Stimulated activated CD8-positive, alpha-beta memory T cell treated with anti-CD3 and anti-CD28 coated beads, Interleukin-4, amount 100 ng/mL, for 1 hour (primary cell): ENCODE measurements at places on chromosomes 4 and X.

- no peak for DNase-seq
Measured at GRCh38 chr4:24473309-24473721, 111.0 kb downstream of the DHX15 start.

- no peak for DNase-seq
Measured at GRCh38 chr4:7344636-7345155, 90.0 kb downstream of the PSAPL1 start.

GRCh38 chrX:69538321-69538876 lies 34.3 kb downstream of the NALF2 start:
- peak; percentile 58 for DNase-seq

DNA sequence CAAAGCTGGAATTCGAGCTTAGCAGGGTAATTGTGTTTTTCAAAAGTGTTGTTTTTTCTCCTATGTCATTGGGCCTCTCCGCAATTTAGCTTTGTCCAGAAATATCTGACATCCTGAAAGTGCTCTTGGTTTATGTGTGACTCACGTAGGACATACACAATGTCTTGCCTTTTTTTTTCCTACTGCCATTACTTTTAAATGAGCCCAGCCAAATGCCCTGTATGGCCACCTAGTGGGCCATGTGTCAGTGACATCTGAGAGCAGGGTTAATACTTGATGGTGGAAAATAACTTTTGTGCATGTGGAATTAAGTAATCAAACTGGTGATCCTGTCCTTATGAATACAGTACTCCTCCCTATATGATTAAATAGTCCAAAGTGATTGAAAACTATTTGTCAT lies 1411.1 kb upstream of the TENM3 start:
- no peak for DNase-seq

DNA sequence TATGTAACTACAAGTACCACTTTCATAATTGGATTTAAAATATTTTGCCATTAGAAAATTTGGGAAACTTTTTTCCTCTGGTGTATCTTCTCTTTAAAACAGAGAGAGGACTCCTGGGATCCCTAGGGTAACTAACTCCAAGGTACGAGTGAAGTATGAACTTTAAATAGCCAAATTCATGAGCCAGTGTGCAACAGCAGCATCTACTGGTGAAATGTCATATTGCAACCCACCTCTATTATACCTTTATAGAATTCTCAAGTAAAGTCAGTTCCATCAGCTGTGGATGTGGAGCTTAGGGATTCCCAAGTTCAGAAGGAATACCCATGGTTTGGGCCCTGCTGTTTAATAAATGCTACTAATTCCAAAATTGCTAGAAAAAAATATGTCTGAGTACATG lies 282.7 kb upstream of the TAPT1 start:
- DNase-seq: no peak

DNA sequence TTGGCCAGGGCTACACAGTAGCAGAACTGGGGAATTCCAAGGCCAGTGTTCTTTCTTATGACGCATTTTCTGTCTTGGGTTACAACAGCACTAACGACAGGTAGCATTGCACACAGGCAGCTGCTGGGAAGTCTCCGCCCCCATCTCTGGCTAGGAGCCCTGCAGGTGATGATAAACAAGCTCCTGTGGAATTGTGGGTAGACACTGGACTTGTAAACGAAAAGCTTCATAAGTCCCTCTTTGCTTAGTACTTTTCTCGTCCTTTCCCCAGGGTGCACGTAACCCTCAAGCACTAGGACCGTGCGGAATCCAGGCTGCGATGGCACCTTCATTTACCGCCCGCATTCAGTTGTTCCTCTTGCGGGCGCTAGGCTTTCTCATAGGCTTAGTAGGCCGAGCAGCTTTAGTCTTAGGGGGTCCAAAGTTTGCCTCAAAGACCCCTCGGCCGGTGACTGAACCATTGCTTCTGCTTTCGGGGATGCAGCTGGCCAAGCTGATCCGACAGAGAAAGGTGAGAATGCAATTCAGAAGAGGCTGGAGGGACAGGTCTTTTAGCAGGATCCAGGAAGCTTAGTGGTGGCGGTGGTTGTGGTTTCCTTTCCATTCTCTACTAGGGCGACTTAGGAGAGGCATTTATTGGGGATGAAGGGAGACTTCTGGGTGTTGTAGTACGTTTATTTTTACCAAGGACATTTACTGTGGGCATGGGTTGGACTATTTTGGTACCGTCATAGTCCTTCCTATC lies at the start of gene FAAH2:
FAAH2 (plus strand) TSS at position 200 of the 745 bp plus-strand sequence; CDS start at position 320, 120 bp downstream.
- DNase-seq: no peak

- DNase-seq: no peak
Measured at GRCh38 chrX:20066968-20067708, 49.6 kb downstream of the MAP7D2 start.

DNA sequence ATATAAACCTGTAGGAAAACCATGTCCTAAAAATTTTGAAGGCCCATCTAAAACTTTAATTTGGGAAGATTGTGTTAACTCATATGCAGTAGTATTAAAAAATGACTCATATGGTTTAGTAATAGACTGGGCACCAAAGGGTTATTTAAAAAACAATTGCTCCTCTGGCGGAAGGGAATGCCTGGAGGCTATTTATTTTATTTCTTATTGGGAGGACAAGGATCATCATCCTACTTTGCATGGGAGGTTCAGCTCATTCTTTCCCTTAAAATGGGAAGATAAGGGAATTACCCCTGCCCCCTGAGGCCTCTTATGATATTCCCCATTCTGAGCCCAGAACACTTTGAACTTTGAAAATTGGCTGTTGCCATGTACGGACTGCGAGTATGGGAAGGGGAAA lies 29.7 kb upstream of the MGST2 start:
- DNase-seq: no peak

GRCh38 chr4:3304831-3305609 lies 12.2 kb downstream of the RGS12 start:
- no peak for DNase-seq

DNA sequence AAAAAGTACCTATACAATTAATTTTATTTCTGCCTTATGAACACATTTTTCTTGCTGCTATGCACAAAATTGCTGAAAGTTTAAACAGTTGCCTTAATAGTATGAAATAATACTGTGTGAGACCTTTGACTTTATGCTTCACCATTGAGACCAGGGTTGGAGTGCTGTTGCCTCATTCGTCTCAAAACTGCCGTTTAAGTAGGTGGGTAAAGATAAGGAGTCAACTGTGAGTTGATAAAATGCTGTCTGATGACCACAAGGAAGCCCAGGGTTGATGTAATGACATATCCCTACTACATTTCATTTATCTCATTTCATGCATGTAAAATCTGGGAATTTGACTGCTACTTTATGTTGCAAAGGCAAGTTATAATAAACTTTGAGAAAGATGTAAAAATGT lies 23.4 kb downstream of the STK26 start:
- no peak for DNase-seq

DNA sequence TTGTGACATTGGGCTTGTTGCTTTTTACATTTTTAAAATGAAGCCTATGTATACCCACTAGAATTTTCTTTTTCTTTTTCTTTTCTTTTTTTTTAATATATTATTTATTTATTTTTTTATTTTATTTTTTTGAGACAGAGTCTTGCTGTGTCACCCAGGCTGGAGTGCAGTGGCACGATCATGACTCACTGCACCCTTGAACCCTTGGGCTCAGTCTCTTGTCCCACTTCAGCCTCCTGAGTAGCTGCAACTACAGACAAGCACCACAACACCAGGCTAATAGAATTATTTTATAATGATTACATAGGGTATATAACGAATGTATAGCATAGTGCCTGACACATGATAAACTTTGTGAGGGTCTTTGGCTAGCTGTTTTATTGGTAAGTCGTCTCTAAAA lies 64.9 kb downstream of the RBPJ start:
- no peak for DNase-seq

DNA sequence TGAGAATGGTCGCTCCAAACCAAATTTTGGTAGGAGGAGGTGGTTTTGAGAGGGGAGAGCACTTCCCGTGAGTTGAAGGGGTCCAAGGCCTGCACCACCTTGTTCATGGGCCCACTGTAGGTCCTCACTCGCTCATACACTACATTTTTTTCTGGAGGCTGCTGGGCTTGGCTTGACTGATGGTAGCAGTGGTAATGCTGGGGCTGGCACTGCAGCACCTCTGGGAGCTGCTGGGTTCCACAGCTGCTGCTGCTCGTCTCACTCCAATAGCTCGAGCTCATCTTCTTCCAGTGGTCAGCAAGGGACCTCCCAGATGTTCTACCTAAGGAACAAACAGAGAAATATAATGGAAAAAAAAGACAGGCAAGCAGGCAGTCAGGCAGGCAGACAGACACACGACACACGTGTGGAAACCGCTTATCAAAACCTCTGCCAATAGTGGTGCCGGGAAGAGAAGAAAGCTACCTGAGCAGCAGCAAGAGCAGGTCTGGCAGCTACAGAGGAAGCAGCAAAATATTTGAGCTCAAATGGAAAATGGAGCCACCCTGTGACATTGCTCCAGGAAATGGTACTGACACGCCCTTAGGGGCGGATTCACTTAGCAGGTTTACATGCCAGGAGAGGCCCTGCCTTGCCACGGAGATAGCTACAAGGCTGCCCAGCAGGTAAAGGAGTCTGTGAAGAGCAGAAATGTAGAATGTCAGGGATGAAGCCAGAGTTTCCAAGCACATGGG lies at the start of gene POF1B:
POF1B (minus strand) TSS at position 492 of the 734 bp plus-strand sequence; CDS start at position 281, 211 bp downstream.
- no peak for DNase-seq

- DNase-seq: no peak
Measured at GRCh38 chr4:13007802-13008470, 476.2 kb downstream of the RAB28 start.

DNA sequence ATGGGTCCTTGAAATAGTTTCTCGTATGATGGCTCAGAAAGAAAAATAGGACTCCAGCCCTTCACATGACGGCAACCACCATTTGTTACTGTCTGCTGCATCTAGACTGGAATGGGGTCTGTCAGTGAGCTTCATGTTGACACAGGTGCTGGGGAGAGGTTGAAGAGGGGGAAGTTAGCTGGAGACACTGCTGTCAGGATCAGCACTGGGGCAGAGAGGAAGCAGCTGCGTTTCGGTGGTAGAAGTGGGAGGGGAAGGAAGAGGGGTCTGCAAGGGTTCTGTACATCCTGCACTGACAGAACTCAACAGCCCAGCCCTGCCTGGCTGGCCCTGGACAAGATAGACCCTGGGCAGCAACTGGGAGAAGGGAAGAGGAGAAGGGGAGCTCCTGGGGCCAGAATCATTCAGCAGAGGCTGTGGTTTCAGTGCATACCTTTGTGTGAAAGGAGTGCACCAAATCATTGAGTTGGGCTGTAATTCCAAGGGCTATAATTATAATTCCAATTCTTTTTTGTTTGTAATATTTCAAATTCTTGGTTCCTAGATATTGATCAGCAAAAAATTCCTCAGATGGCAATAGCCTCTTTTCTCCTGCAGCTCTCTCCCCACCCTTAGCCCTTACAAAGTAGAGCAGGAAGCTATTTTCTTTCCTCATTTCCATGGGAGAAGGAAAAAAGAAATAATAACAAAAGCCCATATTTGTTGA lies 119.4 kb upstream of the C1GALT1C1 start:
- DNase-seq: no peak

DNA sequence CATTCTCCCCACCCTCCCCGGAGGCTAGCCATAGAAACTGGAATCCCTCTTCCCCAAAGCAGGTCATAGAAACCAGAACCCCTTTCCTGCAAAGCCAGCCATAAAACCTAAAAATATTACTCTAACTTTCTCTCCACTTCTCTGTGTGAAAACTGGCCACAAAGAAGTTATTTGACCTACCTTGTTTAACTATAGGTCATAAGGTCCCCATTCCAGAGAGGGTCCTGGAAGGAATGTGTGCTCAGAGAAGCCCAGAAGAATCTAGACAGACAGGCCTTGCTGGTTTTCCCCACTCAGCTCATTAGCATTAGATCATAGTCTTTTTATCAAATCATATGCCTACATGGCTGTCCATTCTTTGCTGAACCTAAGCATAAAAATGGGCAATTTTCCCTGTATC lies 52.8 kb upstream of the TEX13A start:
- DNase-seq: no peak

DNA sequence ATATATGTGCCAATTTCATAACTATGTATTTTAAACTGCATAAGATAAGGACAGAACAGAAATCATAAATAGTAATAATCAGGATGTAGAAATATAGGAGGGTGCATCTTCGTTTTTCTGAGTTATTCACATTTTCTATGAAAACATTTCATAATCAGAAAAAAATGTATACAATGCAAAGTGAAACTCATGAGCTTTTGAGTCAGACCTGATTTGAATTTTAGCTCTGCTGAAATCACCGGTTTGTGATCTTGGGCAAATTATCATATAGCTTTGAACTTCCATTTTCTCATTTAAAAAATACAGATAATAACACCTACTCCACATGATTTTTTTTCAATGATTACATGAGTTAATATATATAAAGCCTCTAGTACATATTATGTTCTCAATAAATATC lies 106.9 kb downstream of the KDR start:
- no peak for DNase-seq

- no peak for DNase-seq
Measured at GRCh38 chr4:186351668-186352194, 85.7 kb downstream of the F11 start.

- DNase-seq: no peak
Measured at GRCh38 chrX:153476666-153477363, 6.4 kb upstream of the HAUS7 start.

DNA sequence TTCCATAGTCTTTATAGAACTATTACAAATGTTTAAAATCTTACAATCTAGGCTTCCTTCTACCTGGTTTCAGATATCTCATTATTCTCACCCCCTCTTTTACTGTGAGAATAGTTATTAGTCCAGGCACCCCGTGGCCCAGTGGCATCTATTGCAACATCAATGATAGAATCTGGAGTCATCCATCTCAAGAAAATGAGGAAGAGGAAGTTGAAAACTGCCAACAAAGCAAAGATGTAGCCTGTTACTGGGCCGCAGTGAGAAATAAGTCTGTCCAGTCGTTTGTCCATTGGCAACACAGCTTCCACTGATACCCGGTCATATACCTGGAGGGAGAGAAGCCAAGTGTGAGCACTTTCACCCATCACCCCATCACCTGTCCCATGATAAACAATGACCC lies 6.0 kb upstream of the ASB11 start:
- no peak for DNase-seq

GRCh38 chr4:171812665-171813525 lies at the start of gene GALNTL6:
TSS of gene GALNTL6 (plus strand) at chr4:171813404.
- DNase-seq: no peak

- no peak for DNase-seq
Measured at GRCh38 chr4:37066159-37066558, 178.4 kb upstream of the NWD2 start.

GRCh38 chrX:40104985-40105834 lies 7.5 kb upstream of the BCOR start:
- no peak for DNase-seq

DNA sequence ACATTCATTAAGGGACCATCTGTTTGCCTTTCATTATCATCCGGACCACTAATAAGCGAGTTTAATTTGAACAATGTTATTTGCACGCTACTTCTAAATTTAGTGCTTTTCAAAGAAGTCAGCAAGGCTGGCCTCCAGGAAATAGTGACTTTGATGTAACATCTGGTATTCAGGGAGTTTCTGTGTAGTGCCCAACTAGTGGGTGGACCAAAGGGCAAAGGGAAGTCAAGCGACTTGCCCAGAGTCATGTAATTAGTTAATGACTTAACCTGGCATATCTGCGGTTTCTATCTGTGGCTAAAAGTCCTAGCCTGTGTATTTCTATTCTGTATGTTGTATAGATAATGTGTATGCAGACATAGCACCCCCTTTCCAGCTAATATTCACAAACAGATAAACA lies 56.3 kb upstream of the LCORL start:
- no peak for DNase-seq
